ENCODE measurements at places on chromosomes 1 and 21.

- DNase-seq = no peak
Measured at GRCh38 chr1:5513846-5514526, 478.2 kb downstream of the NPHP4 start.

DNA sequence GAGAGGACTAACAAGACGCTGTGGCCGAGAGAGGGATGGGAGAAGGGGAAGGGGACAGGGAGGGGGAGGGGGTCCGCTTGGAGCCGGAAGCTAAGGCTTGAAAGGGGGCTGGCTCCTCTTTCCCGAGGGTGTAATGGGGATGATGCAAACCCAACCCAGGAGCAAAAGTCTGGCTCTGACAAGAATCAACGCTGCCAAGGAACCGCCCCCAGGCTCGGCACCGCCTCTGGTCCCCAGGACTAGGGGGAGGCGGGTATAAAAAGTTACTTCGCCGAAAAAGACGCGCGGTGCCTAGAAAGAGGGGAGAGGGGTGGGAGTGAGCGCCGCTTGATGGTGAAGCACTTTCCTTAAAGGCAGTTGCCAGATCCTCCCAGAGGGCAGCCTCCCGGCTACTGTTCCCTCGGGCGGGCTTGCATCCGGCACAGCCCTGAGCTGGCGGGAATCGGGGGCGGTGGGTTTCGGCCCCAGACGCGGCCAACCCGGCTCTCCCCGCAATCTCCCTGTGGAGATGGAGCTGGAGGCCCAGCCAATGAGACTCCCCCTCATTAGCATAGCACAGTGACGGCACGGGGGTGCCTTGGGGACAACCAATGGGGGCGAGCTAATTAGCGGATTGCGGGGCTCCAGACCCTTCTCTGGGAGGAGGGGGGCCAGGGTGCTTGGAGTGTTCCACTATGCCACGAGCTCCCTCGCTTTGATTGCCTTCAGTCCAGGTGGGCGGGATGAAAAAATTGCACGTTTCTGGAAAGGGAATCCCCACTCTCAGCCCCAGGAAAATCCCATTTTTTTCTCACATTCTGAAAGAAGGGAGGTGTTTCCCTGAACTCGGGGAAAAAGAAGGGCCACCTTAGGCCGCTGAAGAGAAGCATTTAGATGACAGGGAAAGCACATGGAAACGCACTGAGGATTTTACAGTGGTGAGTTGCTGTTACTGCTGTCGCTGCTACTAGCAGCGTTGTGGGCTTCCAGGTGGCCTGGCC lies at the start of gene KCNT2:
KCNT2 (minus strand) TSS at position 51 of the 980 bp plus-strand sequence. CDS start 131 bp downstream, outside the sequence.
- peak; percentile 97 for DNase-seq

DNA sequence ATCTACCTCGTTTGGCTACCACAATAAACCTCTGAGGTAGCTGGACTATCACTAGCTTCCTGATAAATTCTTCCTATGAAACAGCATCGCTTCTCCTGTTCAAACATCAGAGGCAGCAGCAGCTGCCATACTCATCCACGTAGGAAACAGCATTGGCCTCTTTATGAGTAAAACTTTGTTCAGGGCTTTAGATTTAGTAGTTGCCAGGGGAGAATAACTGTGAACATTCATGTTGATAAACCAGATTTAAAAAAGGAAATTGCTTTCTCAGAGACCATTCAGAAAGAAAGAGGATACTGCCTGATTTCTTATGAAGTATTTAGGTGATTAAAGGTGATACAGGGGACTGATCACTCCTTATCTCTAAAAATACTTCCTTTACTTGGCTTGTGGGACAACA lies 7.2 kb downstream of the CEP170 start:
- no peak for DNase-seq

GRCh38 chr1:95216292-95216990 lies 17.6 kb upstream of the RWDD3 start:
- no peak for DNase-seq

DNA sequence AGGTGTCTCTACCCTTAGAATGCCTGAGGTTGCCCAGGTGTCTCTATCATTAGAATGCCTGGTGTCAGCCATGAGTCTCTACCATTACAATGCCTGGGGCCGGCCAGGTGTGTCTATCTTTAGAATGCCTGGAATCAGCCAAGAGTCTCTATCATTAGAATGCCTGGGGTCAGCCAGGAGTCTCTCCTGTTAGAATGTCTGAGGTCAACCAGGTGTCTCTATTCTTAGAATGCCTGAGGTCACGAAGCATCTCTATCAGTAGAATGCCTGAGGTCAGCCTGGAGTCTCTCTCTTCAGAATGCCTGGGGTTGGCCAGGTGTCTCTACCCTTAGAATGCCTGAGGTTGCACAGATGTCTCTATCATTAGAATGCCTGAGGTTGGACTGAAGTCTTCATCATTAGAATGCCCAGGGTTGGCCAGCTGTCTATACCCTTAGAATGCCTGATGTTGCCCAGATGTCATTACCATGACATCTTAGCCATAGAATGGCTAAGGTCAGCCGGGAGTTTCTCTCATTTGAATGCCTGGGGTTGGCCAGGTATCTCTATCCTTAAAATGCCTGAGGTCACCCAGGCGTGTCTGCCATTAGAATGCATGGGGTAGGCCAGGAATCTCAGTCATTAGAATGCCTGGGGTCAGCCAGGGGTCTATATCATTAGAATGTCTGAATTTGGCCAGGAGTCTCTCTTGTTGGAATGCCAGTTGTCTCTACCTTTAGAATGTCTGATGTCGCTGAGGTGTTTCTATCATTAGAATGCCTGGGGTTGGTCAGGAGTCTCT lies 44.0 kb downstream of the RNF187 start:
- no peak for DNase-seq

DNA sequence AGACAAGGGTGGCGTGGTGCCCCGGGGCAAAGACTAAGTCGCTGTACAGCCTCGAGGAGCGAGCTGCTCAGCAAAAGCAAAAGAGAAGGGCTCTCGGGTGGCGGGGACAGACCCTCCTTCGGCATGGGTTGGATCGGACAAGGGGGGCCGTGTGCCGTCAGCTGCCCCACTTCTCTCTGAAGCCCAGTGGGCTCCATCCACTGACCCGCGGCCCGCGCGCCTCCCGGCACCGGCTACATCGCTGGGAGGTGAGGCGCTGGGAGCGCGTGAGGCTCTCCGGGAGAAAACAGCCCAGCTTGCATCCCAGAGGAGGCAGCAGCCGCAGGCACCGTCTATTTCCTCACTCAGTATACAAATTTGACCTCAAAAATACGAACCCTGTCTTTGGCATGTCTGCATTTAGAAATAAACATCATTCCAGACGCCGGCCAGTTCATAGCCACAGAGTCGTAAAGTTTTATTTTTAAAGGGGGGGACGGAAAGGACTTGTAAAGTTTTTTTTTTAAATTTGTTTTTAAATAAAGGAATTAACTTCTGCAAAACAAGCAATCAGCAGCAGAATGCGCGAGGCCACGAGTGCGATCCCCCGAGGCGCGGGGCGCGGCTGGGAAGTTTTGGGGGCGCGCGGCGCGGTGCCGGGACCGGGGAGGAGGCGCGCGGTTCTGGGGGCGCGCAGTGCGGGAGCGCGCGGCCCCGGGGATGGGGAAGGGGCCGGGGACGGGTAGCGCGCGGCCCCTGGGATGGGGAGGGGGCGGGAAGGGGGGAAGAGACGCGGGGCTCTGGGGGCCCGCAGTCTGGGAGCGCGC lies 689 bp upstream of the GPR137B start:
- DNase-seq = peak; percentile 60

DNA sequence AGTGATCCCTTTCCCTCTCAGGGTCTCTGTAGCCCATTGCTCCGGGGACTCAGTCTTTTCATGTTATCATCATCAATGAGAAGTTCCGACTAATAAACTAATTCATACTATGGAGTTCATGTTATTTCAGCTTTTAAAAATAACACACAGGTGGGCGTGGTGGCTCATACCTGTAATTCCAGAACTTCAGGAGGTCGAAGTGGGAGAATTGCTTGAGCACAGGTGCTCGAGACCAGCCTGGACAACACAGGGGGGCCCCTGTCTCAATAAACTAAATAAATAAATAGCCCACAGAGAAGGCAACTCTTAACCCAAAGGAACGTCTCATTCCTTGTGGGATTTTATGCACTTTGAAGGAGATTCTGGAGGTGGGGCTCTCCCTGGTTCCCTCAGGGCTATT lies 14.5 kb downstream of the MYBPH start:
- DNase-seq = no peak

DNA sequence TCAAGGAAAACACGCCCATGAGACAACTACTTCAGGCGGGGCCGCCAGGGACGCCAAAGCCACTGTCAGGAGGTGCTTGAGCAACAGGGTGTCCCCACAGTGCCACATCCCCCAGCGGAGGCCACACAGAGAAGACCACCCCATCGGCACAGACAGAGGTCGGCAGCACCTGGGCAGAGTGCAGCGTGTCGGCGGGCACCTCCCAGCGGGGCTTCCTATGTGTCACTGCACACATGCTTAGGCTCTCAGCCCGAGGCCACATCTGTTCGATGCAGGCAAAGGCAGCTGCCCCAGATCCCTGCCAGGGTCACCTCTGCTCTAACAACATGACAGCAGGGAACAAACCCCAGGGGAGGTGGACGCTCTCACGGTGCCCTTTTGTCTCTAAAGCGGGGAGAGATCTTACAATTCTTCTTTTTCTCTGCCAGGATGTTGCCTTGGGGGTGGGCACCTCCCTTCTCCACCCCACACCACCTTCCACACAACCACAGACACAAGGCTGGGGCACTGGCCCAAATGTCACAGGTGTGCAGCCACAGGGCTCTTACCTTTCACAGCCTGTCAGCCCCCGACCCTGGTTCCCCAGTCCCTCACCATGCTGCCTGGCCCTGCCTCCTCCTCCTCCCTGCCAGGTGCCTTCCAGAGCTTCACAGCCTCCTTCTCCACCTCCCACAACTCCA lies 4.2 kb downstream of the KRTAP10-8 start:
- no peak for DNase-seq

GRCh38 chr1:4309676-4310320 lies 344.6 kb upstream of the AJAP1 start:
- no peak for DNase-seq

DNA sequence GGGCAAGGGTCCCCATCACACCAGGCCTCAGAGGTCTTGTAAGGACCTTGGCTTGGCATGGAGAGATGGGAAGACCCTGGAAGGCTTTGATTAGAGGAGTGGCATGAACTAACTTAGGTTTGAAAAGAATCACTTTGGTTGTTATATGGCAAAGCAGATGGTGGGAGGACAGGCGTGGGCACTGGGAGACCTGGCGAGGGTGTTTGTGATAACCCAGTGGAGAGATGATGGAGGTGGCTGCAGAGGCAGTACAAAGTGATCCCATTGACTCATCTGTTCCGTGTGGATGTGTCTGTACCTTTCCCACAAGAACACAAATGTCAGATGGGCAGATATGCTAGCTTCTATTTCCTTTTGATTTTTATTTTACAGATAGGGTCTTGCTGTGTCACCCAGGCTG lies 168.3 kb downstream of the SLC35F3 start:
- DNase-seq = no peak

DNA sequence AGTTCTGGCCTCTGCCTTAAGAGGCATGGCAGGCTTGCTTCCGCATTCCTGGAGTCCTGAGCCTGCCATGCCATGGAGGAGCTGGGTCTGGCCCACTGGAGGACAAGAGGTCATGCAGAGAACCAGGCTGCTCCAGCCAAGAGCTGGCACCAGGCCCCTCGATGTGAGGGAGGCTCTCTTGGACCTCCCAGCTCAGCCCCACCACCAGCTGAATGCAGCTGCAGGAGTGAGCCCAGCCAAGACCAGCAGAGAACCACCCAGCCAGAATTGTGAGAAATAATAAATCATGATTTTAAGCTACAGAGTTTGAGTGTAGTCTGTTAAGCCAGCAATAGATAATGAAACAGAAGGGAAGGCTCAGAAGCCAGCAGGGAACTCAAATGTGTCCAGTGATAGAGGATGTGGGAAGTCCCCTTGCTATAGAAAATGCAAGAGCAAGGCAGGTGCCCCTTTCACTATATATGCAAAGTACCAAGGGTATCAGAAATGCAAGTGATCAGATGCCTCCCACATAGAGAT lies 118.4 kb downstream of the HIVEP3 start:
- DNase-seq = no peak

- DNase-seq = no peak
Measured at GRCh38 chr21:34688145-34688544, 19.4 kb downstream of the CLIC6 start.

- DNase-seq = no peak
Measured at GRCh38 chr1:226697929-226698544, 41.0 kb downstream of the ITPKB start.

- DNase-seq = no peak
Measured at GRCh38 chr1:207048041-207048440, 3.0 kb downstream of the YOD1 start.

- no peak for DNase-seq
Measured at GRCh38 chr1:99544328-99544727, 101.6 kb upstream of the PALMD start.

DNA sequence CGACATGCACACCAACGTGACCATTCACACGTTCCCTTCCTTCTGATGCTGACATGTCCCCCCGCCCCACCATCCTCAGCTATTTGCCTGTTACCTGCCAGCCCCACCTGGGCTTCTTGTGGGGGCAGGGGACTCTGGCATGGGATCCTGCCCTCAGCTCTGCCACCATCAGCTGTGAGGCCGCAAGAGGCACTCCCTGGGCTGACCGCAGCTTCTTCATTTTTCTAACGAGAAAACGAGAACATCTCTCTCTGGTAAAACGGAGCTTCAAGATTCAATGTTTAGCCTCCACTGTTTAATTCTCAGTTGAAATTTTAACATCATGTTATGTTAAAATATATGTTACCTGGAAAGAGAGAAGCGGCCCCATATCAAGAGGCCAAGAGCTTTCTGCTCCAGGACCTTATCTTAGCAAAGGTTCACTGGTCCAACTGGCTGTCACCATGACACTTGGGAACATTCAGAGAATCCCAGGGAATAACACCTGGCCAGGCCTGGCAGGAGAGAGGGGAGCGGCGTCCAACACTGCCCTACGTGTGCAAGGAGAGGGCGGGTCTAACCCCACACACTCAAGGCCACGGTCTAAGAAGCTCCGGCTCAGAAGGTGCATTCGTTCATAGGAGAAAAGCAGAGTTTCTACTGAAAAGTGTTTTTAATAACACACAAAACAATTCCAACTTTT lies 51.3 kb downstream of the HLCS start:
- no peak for DNase-seq

DNA sequence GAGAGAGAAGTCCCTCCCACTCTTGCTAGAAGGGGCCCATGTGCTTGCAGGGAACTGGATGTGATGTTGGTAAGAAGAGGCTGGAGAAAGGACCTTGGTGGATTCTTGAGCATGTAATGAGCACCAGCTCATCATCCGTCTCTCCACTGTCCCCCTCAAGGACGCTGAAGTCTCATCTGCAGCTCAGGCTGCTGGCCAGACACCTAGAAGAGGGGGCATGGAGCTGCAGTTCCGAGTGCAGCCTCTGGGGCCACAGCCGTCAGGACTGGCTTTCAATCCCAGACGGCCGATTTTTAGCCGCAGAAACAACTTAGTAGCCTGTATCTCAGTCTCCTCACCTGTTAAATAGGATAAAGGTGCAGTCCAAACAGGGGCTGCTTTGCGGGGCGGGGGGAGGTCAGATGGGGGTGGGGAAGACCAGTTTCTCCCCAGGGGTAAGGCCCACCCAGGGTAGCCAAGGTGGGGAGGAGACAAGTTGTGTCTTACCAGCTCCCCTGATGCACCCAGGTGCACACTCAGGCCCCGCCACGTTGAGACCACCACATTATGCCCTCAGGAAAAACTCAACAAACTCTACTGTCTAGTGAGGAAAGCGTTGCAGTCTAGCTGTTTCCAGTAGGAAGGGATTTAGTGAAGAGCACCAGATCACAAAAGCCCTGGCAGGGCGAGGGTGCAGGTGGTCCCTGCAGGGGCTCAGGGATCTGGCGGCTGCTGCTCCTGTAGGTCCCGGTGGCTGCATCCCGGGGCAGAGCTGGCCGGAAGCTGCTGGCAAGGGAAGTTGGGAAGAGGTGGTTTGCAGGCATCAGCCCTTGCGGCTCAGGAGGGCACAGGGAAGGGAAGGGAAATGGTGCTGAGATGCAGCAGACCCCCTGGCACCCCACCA lies 29.5 kb downstream of the LDLRAP1 start:
- DNase-seq = peak; percentile 80

GRCh38 chr1:59433440-59433813 lies 136.5 kb downstream of the FGGY start:
- DNase-seq = no peak
